ENCODE measurements at places on chromosomes 1 and 21.

GRCh38 chr1:27257155-27257554 lies 22.7 kb downstream of the WDTC1 start:
- DNase-seq = no peak

DNA sequence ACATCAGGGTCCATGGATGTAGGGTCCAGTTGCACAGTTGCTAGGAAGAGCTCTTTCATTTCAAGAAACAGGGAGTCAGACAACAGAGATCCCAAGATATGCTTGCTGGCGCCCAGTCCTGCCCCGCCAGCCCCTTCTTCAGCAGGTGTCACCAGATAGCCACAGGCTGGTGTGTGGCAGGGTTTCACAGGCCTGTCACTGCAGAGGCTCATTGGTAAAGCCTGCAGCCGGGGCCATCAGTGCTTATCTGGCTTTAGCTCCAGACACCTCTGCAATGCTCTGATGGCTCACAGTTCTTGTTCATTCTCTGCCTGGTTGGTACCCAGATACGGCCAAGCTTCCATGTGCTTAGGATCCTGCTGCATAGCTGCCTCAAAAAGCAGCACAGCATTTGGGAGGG lies 12.4 kb upstream of the ZNF124 start:
- DNase-seq = no peak

GRCh38 chr1:232317350-232317749 lies 312.6 kb downstream of the SIPA1L2 start:
- DNase-seq = no peak

GRCh38 chr1:14826172-14826636 lies 227.7 kb downstream of the KAZN start:
- no peak for DNase-seq

DNA sequence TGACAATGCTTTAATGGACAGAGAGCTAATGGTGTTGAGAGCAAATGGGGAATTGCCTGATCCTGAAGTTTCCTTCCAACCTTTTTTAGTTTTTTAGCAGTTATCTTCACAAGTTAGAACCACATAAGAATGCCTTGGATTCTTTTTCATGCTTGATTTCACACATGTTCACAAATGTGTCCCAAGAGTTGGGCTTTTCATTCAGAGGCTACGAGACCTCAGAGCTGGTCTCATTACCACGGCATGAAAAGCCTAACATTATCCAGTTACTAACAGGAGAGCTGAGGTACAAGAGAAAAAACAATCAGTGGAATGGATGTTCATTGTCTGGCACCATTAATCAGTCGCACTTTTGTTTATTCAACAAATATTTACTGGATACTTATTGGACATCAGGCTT lies 340.6 kb downstream of the ZNF326 start:
- no peak for DNase-seq

- no peak for DNase-seq
Measured at GRCh38 chr1:200872446-200873115, at the start of gene GPR25. TSS of gene GPR25 (plus strand) at chr1:200872981. CDS start at chr1:200873038, 57 bp downstream.

DNA sequence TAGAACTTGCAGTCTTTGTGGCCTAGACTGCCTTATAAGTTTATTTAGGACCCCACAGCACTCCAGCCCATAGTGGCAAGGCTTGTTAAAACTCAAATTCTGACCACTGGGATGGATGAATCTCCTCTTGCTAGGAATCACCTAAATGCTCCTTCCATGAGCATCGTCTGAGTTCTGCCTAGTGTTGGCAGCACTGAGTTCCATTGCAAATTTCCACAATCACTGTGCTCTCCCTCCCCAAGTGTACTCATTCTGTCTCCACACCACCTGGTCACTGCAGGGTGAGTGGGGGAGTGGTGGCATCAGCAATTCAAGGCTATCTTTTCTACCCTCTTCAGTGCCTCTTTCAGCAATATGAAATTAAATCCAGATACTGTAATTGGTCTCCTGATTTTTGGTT lies 46.7 kb upstream of the PTBP2 start:
- DNase-seq = no peak

DNA sequence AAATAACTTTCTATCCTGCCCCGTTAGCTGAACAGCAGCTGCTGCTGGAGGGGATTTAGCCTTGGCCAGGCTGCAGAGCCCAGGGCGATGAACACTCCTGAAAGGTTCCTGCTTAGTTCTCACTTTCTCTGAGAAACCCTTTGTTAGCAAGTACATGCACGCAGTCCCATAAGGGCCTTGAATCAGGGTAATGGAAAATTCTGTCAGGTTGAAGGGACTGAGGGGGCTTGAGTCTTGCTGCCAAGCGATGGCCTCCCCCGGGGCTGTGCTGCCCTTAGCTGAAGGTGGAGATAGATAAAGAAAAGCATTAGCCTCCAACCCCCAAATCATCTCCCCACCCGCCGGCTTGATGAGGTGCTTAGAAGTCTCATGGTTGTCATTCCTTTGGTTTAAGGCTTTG lies 7.9 kb downstream of the GJA5 start:
- no peak for DNase-seq
